ENCODE measurements at places on chromosomes 11 and 22.

DNA sequence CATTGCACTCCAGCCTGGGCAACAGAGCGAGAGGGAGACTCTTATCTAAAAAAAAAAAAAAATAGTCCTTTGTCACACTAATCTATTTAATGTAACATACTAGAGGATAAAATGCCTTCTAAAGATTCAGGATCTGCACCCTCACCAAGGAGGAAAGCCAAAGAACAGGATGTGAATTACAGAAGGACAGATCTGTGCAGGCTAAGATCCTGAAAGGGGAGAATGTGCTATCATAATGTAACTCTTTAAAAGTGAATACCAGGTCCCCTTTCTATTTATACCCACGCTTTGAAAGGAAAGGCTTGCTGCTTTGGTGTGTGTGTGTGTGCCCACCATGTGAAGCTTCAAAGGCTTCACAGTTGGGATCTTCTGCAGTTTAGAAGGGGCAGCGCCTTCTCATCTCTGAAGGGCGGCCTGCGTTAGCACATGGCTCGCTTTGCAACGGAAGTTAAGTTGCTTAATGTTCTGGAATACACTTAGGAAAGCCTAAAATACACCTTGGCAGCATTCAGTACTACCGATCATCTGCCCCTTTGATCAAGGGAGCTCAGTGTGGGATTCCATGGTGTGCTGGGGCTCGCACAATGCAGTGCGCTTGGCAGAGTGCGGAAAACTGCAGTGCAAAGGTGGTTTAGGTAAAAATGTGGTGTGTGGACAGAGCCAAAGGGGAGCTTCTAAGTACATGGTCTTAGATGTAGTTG is 6.8 kb downstream of the CECR2 start:
- DNase-seq, result no peak

- no peak for DNase-seq
Observed at GRCh38 chr11:46942172-46942571, 5.6 kb downstream of the CSTPP1 start.

DNA sequence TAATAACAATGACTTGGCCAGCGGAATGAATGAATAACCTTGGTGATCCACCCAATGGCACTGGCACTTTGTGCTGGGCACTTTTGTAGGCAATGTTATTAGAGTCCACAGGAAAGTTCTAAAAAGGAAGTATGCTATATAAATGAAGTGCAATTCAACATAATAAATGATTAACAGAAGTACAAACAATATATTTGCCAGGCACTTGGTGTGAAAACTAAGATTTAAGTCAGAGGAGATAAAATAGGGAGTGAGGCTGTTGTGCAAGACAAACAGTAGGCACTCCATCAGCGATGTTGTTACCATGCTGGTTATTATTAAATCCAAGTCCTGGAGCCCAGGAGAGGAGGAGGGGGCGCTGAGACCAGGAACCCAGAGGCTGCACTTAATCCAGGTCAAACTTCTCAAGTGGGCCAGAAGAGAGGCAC is 173.8 kb downstream of the LARGE1 start:
- no peak for DNase-seq

- no peak for DNase-seq
Observed at GRCh38 chr22:19629331-19629719, 85.0 kb upstream of the SEPTIN5 start.

DNA sequence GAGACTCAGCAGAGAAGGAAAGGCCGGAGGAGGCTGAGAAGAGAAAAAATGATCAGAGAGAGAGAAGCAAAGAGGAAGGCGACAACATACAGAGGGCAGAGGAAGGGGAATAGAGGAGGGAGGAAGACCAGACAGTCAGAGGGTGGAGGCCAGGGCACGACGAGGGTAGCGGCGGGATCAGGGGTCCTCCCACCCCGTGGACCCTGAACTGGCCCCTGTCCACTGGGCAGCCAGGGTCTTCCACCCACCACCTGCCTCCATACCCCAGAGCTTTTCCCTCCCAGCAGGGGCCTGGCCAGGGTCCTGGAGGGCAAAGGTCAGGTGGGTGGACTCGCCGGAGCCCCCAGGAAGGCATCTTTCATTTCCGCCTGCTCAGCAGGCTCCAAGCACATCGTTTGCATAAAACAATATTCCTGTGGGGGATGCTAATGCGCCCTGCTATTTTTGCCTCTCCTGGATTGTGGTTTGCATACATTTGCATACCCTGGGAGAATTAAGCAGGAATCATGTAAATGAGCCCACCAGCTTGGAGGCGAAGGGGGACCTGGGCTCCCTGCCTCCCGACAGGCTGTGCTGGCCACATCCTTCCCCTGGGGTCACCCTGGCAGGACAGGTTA is 394.1 kb downstream of the MN1 start:
- DNase-seq, result no peak

DNA sequence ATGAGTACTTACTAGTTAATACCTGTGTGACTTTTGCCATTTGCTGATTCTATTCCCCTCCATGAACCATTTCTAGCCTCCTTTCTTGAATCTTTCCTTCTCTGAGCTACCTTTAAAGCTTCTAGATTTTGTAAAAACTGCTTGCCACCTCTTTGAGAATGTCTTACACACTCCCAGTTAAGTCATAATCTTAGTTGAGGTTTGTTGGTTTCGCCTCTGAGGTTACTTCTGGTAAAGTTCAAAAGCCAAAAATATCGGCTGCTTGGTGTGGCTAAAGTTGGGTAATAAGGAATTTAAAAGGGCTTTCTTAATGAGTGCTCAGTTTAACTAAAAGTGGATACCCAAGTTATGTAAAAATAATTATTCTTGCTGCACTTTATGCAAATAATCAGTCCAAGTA is 10.4 kb upstream of the GLYAT start:
- DNase-seq, result no peak

- no peak for DNase-seq
Observed at GRCh38 chr11:131463162-131463561, 92.7 kb downstream of the NTM start.

GRCh38 chr11:112871909-112872500 is 89.2 kb upstream of the NCAM1 start:
- no peak for DNase-seq

GRCh38 chr22:20463324-20464095 is 25.9 kb upstream of the SCARF2 start:
- DNase-seq, result no peak

DNA sequence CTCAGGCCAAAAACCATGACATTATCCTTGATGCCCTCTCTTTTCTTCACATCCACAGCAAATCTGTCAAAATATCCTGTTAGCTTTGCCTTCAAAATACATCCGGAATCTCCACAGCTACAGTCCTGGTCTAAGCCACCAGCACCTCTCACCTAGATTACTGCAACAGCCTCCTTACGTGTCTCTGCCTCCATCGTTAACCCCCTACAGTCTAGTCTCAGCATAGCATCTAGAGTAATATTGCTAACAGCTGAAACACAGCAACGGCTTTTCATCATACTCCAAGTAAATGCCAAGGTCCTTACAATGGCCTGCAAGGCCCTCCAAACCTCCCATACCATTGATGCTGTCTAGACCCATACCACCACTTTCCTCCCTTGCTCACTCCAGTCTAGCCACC is 4.4 kb downstream of the TSG101 start:
- DNase-seq, result peak; percentile 26

GRCh38 chr11:61679893-61680621 is at the start of gene DAGLA:
DAGLA (plus strand) TSS chr11:61680391; CDS start chr11:61720156, 39,765 bp downstream.
- DNase-seq, result peak; percentile 34

DNA sequence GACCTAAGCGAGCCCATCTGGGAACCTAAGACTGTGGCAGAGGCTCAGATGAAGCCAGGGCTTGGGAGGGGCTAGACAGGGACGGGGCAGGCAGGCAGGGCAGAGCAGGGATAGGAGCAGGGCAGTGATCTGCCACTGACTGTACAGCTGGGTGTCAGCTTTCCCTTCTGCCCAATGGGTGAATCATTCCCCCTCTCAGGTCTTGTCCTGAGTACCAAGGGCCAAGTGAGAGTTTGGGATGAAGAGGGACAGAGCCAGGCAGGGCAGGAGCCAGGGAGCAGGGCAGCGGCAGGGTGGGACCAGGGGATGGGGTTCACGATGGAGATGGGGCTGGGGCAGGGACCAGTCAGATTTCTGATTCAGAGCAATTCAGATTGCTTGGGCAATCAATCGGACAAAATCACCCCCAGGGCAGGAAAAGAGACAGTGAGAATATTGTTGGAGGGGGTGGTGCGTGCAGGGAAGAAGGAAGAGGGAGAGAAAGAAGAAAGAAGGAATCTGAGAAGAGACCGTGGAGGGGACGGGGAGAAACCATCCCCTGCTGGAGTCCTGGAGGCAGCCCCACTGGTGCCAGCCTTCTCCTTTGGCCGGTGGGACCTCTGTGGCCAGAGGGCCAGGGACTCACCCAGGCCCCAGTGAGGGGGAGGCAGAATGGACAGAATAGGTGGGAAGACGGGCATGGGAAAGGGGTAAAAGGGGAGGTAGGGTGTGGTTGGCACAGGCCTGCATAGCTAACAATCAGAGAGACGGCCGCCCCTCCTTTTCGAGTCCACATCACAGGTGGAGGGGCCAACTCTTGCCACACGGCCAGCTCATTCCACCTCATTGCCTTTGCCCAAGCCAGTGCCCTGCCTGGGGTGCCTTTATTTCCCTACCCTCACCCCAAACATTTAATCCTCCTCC is 47.2 kb downstream of the CYTH4 start:
- DNase-seq, result no peak

DNA sequence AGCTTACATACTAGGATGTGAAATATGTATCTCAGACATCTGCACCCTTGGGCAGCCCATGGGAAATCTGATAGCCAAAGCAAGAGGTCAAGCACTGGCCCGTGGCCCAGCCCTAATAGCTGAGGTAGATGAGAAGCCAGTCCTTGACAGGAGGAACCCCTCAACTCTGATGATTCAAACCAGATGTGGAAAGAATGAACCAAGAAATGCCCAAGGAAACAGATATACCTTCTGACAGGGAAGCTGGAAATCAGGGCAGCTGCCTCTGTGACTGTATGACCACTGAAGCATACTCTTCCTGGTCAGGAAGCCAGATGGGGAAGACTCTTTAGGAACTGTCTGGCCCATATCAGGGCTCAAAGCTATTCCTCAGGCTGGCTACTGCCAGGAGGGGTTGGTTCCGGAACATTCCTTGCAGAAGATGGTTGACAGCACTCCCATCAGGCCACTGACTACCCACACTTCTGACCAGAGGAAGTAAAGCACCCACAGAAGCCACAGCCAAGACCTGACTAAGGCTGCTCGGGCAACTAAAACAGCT is 124.2 kb downstream of the SWAP70 start:
- peak; percentile 96 for DNase-seq

DNA sequence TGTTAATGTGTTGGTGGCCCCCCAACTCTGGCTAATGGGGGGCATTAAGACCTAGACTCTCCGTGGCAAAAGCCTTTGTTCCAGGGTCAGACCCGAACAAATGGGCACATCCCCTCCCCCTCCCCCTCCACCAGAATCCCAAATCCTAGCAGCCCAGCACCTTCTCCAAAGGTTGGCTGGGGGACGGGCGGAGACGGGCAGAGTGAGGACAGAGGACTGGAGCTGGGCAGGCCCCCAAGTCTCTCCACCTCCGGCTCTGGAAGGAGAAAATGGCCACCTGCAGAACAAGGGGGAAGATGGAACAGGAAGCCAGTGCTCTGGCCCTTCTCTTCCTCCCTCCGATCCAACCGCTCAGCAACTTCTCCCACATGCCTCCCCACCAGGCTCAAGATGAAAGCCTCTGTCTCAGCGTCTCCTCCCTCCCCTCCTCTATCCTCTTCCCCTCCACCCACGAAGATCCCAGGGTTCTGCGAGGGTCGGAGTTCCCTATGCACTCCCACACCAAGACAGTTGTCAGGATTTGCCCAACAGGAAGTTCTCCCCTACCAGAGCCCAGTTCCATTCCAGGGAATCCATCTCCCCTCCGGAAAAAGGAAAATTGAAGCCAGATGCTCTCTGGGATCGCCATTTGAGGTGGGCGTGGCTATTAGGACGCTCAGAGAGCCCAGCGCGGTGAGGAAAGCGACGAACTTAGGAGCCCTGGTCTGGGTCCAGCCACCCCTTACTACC is 20.1 kb downstream of the ADA2 start:
- DNase-seq, result no peak

DNA sequence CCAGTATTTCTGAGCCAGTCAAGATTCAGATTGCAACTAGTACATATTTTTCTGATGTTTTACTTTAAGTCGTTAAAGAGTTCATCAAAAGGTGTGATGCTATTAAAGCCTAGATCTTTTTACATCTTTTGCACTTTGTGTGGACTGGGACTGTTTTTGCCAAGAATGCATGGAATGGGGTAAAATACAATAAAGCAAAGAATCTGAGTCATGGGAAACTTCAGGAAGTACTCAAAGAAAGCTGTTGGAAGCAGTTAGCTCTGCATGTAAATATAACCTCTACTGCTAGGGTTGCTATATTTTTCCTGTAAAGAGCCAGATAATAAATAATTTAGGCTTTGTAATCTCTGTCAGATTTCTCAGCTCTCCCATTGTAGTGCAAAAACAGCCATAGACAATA is 20.9 kb downstream of the ATXN10 start:
- peak; percentile 39 for DNase-seq

DNA sequence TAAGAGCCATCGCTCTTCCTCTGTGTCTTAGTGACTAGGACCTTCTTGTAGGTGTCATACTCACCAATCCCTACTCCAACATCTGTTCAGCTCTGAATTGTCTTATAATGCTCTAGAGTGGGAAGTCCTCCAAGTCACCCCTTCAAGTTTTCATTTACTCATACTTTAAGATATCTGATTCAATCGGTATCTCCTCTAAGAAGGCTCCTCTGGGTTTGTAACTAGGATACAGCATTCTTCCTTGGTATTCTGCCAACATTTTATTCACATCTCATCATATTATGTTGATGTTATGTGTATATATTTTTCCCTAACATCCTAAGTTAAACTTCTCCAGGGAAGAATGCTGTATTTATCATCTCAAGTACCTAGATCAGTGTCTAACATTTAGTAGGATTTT is 662.1 kb downstream of the NTM start:
- peak; percentile 52 for DNase-seq
